ENCODE measurements at places on chromosomes 6 and 20. TPM values are rescaled to one million over a fixed set of nuclear protein-coding genes. Genes with fewer than 3 reads are reported as not detected.

Gene ANGPT4
- total RNA-seq = not detected

Gene MYB
- total RNA-seq = 67.2 TPM

Gene GPR6
- not detected for total RNA-seq

Gene XPO5
- total RNA-seq = 23.1 TPM

Gene PRR18
- not detected for total RNA-seq

Gene SNPH
- 1.9 TPM for total RNA-seq

Gene GPRC6A
- 0.17 TPM for total RNA-seq

Gene CST7
- 0.47 TPM for total RNA-seq

Gene RHAG
- total RNA-seq = not detected

Gene CCN6
- not detected for total RNA-seq

- H3K27ac ChIP-seq = no peak overlapping the region
- no peaks in the 10 kb centered on the region for H3K27me3 ChIP-seq
- H3K4me3 ChIP-seq = no peak overlapping the region
- H3K4me1 ChIP-seq = no peaks in the 10 kb centered on the region
- DNase-seq = no peak
Measured at GRCh38 chr6:165231581-165232561, 77.5 kb downstream of the C6orf118 start.

- H3K27ac ChIP-seq = peak overlapping the region; percentile 76
- H3K4me1 ChIP-seq = no peaks in the 10 kb centered on the region
- no peaks in the 10 kb centered on the region for H3K36me3 ChIP-seq
- peak overlapping the region; percentile 53 for H3K4me3 ChIP-seq
Measured at GRCh38 chr6:106973018-106973835, 1.3 kb downstream of the CD24 start.

DNA sequence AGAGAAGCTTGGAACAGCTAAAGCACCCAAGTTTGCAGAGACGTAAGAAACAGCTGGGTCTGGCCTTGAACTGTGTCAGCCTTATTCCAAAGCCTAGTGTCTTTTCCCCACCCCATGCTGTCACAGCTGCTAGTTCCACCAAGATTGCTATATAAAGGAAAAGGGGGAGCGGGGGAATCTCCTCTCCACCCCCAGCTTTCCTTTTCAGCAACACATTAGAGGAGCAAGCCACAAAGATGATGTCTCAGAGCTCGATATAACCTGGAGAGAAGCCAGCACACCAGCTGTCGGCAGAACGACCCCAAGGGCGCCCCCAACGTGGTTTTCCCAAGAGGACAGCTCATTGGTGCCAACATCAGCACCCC is 36.5 kb downstream of the ATP9A start:
- H3K4me1 ChIP-seq = no peaks in the 10 kb centered on the region
- peak overlapping the region; percentile 57 for H3K27ac ChIP-seq
- H3K4me3 ChIP-seq = no peak overlapping the region

DNA sequence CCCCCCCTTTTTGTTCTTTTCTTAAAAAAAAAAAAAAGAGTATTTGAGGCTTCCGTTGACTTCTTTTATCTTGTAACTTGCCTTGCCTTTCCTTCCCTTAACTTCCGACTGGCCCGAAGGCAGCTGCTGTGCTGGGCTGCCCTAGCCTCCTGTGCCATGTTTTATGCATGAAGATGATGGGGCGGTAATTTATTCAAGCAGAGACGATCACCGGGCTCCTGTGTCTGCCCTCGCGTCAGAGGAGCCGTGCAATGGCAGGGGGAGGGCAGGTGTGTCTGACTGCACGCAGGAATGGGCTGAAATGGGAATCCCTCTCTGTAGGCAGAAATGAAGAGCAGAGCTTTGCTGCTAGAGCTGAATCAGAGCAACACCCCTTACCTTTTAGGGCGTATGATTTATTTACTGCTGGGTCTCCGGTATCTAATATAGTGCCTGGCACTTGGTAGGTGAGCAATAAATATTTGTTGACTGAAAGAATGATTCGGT is 106.3 kb upstream of the RIPOR2 start:
- no peaks in the 10 kb centered on the region for H3K36me3 ChIP-seq
- no peak for DNase-seq
- no peaks in the 10 kb centered on the region for H3K4me1 ChIP-seq
- no peak overlapping the region for H3K27ac ChIP-seq

- H3K27ac ChIP-seq = no peak overlapping the region
- no peaks in the 10 kb centered on the region for H3K27me3 ChIP-seq
- H3K36me3 ChIP-seq = no peaks in the 10 kb centered on the region
- DNase-seq = no peak
- no peak overlapping the region for H3K4me3 ChIP-seq
Measured at GRCh38 chr6:33211136-33211535, 2.8 kb downstream of the RING1 start.

- H3K27me3 ChIP-seq = peaks cover 7% of the 10 kb centered on the region
- no peaks in the 10 kb centered on the region for H3K4me1 ChIP-seq
- no peak overlapping the region for H3K27ac ChIP-seq
- DNase-seq = no peak
- H3K4me3 ChIP-seq = no peak overlapping the region
Measured at GRCh38 chr6:86934365-86934764, 3.0 kb upstream of the HTR1E start.

DNA sequence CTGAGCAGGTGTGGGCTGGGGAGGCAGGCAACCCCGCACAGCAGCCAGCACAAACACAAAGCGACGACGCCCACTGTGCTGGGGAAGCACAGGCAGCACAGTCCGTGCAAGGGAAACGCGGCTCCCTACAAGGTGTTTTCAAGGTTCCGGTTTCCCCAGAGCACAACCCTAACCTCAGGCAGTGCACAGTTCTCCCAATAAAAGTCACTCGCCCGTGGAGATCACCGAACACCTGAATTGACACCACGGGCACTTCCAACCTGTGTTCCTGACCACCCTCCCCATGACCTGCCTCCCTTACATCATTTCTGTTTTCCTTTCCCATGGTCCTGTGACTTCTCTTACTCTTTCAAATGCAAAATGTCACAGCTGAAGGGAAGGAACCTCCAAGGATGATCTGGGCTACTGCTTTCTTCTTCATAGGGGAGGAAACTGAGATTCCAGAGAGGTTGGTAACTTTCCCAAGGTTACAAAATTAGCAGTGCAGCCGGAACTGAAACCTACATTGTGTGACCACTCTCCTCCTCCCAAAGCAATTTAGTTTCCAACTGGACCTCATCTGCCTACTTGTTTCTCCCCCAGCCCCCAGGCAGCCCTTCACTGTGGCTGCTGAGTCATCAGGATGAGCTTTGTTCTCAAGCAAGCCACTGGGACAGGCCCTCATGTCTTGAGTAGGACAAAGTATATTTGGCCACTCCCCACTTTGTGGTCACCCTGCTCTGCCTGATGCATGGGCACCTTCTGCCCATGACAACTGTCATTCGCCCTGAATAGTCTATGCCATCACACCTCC is 125.3 kb downstream of the ATXN1 start:
- no peaks in the 10 kb centered on the region for H3K36me3 ChIP-seq
- H3K27me3 ChIP-seq = no peaks in the 10 kb centered on the region
- no peak for DNase-seq
- no peaks in the 10 kb centered on the region for H3K4me1 ChIP-seq

DNA sequence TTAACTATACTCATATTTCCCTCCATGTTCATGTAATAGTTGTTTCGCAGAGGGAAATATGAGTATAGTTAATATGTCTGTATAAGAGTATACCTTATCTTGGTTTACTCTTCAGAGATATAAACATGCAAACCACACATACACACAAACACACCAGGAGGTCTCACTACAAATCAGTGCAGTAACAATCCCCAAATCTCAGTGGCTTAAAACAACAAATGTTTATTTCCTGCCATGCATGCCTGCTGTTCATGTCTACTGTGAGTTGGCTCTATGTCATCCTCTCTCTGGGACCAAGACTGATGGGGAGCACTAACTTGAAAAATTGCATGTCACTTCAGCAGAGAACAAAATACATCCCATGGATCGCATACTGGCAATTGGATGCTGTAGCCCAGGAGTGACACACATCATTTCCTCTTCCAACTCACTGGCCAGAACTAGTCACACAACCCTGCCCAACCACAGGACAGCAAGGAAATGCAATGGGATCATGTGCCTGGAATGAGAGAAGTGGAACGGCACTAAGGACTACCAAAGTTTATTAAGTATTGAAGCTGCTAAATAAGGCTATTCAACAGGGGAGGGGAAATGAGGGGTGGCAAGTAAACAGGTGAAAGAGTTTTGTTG is 89.0 kb upstream of the DTNBP1 start:
- no peak overlapping the region for H3K27ac ChIP-seq
- H3K27me3 ChIP-seq = no peaks in the 10 kb centered on the region
- no peaks in the 10 kb centered on the region for H3K36me3 ChIP-seq
- no peak overlapping the region for H3K4me3 ChIP-seq
- no peak for DNase-seq
- no peaks in the 10 kb centered on the region for H3K4me1 ChIP-seq

DNA sequence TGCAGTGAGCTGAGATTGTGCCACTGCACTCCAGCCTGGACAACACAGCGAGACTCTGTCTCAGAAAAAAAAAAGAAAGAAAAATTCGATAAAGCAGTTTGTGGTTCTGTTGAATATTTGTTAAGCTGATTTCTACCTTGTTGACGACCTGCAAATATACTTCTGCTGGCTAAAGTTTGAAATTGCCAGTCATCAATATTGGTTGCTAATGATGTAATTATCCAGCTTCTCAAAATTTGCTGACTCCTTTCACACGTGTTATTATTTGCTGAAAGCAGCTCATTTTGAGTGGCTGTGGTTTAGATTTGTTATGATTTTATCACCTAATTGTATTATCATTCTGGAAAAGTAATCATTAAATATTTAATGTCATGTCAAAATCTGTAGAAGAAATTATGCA is 774.3 kb downstream of the QKI start:
- no peaks in the 10 kb centered on the region for H3K4me1 ChIP-seq
- no peak overlapping the region for H3K27ac ChIP-seq
- H3K4me3 ChIP-seq = no peak overlapping the region
- DNase-seq = no peak
- H3K27me3 ChIP-seq = no peaks in the 10 kb centered on the region
- H3K36me3 ChIP-seq = no peaks in the 10 kb centered on the region

- H3K27me3 ChIP-seq = no peaks in the 10 kb centered on the region
- no peaks in the 10 kb centered on the region for H3K36me3 ChIP-seq
- H3K4me3 ChIP-seq = no peak overlapping the region
- DNase-seq = no peak
- no peaks in the 10 kb centered on the region for H3K4me1 ChIP-seq
Measured at GRCh38 chr6:84583784-84584183, 180.6 kb downstream of the TBX18 start.

GRCh38 chr6:139327038-139327437 is 35.2 kb upstream of the TXLNB start:
- no peaks in the 10 kb centered on the region for H3K36me3 ChIP-seq
- DNase-seq = no peak
- no peak overlapping the region for H3K4me3 ChIP-seq
- no peaks in the 10 kb centered on the region for H3K27me3 ChIP-seq
- no peak overlapping the region for H3K27ac ChIP-seq

- H3K27me3 ChIP-seq = no peaks in the 10 kb centered on the region
- no peak overlapping the region for H3K27ac ChIP-seq
- H3K4me1 ChIP-seq = no peaks in the 10 kb centered on the region
- no peak overlapping the region for H3K4me3 ChIP-seq
Measured at GRCh38 chr6:41675992-41676391, 37.7 kb downstream of the MDFI start.

DNA sequence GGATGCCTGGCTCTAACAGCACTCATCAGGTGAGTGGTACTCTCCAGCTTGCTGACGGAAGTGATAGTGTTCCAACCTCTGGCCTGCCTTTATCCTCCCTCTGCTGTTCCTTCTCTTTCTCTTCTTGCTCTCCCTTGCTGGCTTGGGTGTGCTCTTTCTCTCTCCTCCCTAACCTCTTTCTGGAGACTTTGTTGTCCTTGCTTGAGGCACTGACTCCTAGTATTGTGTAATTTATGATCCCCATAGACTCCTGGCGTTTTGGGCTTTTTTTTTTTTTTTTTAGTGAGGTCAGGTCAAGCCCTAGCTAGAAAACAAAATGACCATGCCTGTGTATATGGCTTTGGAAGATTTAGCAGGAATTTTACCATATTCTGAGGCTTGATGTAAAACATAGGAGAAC is 84.7 kb upstream of the MRAP2 start:
- DNase-seq = no peak
- no peak overlapping the region for H3K27ac ChIP-seq
- H3K27me3 ChIP-seq = no peaks in the 10 kb centered on the region
- H3K36me3 ChIP-seq = no peaks in the 10 kb centered on the region

DNA sequence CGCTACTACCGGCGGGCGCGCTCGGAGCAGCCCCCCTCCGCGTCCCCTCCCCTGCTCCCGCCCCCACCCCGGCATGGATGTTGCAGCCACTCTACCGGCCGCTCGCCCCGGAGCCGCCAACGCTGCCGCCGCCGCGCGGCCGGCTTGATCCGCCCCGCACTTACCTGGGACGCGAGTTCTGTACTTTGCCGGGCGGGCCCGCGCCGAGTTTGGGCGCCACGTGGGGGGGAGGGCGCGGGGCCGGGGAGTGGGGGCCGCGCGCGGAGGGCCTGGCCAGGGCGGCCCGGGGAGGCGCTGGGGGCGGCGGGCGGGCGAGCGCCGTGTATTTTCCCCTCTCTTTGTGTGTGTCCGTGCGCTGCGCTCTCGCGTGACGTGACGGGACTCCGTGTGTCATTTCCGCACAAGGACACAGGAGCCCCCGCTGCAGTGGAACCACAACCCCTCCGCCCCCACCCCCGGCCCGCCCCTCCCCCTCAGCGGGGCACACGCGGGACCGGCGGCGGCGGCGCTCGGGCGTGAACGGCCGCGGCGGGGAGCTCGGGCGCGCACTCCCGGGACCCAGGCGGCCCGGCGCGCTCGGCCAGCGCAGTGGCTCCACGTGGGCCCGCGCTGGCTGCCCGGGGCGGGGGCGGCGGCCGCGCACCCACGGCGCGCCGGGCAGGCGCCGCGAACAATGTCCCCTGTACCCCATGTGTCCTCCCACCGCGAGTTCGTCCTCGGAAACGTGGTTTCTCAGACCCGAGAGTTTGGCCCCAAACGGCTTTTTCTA is at the start of gene BEND3:
BEND3 (minus strand) TSS at position 590 of the 769 bp plus-strand sequence. CDS start 16,230 bp downstream, outside the sequence.
- peaks cover 4% of the 10 kb centered on the region for H3K4me1 ChIP-seq
- peak within 1 kb of the TSS; percentile 94 for H3K27ac ChIP-seq
- DNase-seq = peak; percentile 45

- H3K4me3 ChIP-seq = no peak overlapping the region
- no peak for DNase-seq
- H3K27ac ChIP-seq = no peak overlapping the region
- no peaks in the 10 kb centered on the region for H3K4me1 ChIP-seq
- H3K36me3 ChIP-seq = no peaks in the 10 kb centered on the region
Measured at GRCh38 chr6:153106021-153106420, 25.1 kb downstream of the RGS17 start.

GRCh38 chr20:53660078-53660909 is 66.7 kb upstream of the ZNF217 start:
- peak overlapping the region; percentile 61 for H3K27ac ChIP-seq
- no peaks in the 10 kb centered on the region for H3K4me1 ChIP-seq
- no peaks in the 10 kb centered on the region for H3K27me3 ChIP-seq

DNA sequence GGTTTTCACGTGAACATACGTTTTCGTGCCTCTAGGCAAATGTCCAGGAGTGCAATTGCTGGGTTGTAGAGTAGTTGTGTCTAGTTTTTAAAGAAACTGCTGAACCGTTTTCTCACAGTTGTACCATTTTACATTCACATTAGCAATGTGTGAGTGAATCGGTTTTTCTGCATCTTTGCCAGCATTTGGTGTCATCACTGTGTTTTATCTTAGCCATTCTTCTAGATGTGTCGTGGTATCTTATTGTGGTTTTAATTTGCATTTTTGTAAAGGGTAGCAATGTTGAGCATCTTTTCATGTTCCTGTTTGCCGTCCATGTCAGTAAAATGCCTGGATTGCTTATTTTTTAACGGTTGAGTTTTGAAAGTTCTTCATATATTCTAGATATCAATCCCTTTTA is 10.2 kb downstream of the DOK5 start:
- H3K4me3 ChIP-seq = no peak overlapping the region
- H3K27ac ChIP-seq = no peak overlapping the region
- H3K36me3 ChIP-seq = no peaks in the 10 kb centered on the region
- no peak for DNase-seq
